ENCODE measurements at places on chromosomes 1 and 21. TPM values are rescaled to one million over a fixed set of nuclear protein-coding genes. Genes with fewer than 3 reads are reported as not detected.

The ATP1B1 gene
- 31.0 TPM for polyA plus RNA-seq

The SLC5A9 gene
- not detected for polyA plus RNA-seq

The UBQLN4 gene
- polyA plus RNA-seq: 34.3 TPM

The CA6 gene
- 0.08 TPM for polyA plus RNA-seq

The ARHGEF10L gene
- 1.0 TPM for polyA plus RNA-seq

The TMEM53 gene
- polyA plus RNA-seq: 13.0 TPM

The FAM43B gene
- polyA plus RNA-seq: 0.28 TPM

The ENO1 gene
- 3,004 TPM for polyA plus RNA-seq

The GSTM5 gene
- polyA plus RNA-seq: not detected

The TNFRSF18 gene
- not detected for polyA plus RNA-seq

The SPATA6 gene
- polyA plus RNA-seq: 1.3 TPM

The SH2D2A gene
- polyA plus RNA-seq: 1.8 TPM

The GPX7 gene
- polyA plus RNA-seq: 1.9 TPM

The SLC45A1 gene
- polyA plus RNA-seq: 0.28 TPM
